ENCODE measurements at places on chromosomes 4 and X. TPM values are rescaled to one million over a fixed set of nuclear protein-coding genes. Genes with fewer than 3 reads are reported as not detected.

The FAM114A1 gene
- 61.0 TPM for polyA plus RNA-seq

The RPS6KA6 gene
- 6.5 TPM for polyA plus RNA-seq

The SFRP2 gene
- 261 TPM for polyA plus RNA-seq

The PHOX2B gene
- not detected for polyA plus RNA-seq

The HMX1 gene
- 0.21 TPM for polyA plus RNA-seq

The IRS4 gene
- 0.09 TPM for polyA plus RNA-seq

The FAM120C gene
- polyA plus RNA-seq = 8.6 TPM

The ABLIM2 gene
- polyA plus RNA-seq = 7.4 TPM

The COL4A6 gene
- polyA plus RNA-seq = 4.6 TPM

The IBSP gene
- not detected for polyA plus RNA-seq

The PITX2 gene
- 38.5 TPM for polyA plus RNA-seq

The KLF8 gene
- polyA plus RNA-seq = 7.1 TPM

The PNCK gene
- 4.6 TPM for polyA plus RNA-seq

The UGT2B10 gene
- not detected for polyA plus RNA-seq

The TMEM33 gene
- polyA plus RNA-seq = 18.3 TPM

The DCX gene
- 13.8 TPM for polyA plus RNA-seq

The UGT8 gene
- 0.35 TPM for polyA plus RNA-seq

The SYTL5 gene
- 0.15 TPM for polyA plus RNA-seq

The RAB9B gene
- 13.6 TPM for polyA plus RNA-seq

The EVC gene
- polyA plus RNA-seq = 17.6 TPM

The ATP8A1 gene
- polyA plus RNA-seq = 7.9 TPM

The SPON2 gene
- 62.7 TPM for polyA plus RNA-seq

The TMPRSS11A gene
- not detected for polyA plus RNA-seq

The ENPEP gene
- polyA plus RNA-seq = 17.1 TPM

The TLR10 gene
- 0.14 TPM for polyA plus RNA-seq

The BEND4 gene
- 0.12 TPM for polyA plus RNA-seq

The PORCN gene
- 4.3 TPM for polyA plus RNA-seq

The HPSE gene
- 0.54 TPM for polyA plus RNA-seq

The DNAAF6 gene
- polyA plus RNA-seq = not detected

The HMGN5 gene
- 7.5 TPM for polyA plus RNA-seq

The VCX gene
- not detected for polyA plus RNA-seq

The SCOC gene
- 46.6 TPM for polyA plus RNA-seq

The STAP1 gene
- 0.62 TPM for polyA plus RNA-seq

The FSTL5 gene
- polyA plus RNA-seq = 4.9 TPM

The MAGEA2B gene
- not detected for polyA plus RNA-seq

The HSFX3 gene
- not detected for polyA plus RNA-seq

The TLR7 gene
- 0.86 TPM for polyA plus RNA-seq

The CISD2 gene
- 31.1 TPM for polyA plus RNA-seq

The CYSLTR1 gene
- polyA plus RNA-seq = 8.6 TPM

The FGF13 gene
- polyA plus RNA-seq = 94.4 TPM

The TMEM31 gene
- 0.43 TPM for polyA plus RNA-seq

The MBTPS2 gene
- polyA plus RNA-seq = 21.3 TPM

The CT47B1 gene
- polyA plus RNA-seq = not detected

The TLR1 gene
- polyA plus RNA-seq = 3.4 TPM

The AMBN gene
- not detected for polyA plus RNA-seq

The C4orf36 gene
- polyA plus RNA-seq = 0.81 TPM

The PPEF2 gene
- polyA plus RNA-seq = not detected

The PDS5A gene
- 34.9 TPM for polyA plus RNA-seq

The CTAG2 gene
- not detected for polyA plus RNA-seq

The MAGEA6 gene
- not detected for polyA plus RNA-seq

The CFI gene
- polyA plus RNA-seq = 7.3 TPM

The SMIM10 gene
- 13.7 TPM for polyA plus RNA-seq

The ACTRT1 gene
- polyA plus RNA-seq = not detected

The GLOD5 gene
- polyA plus RNA-seq = not detected

The GAGE1 gene
- not detected for polyA plus RNA-seq

The RAI2 gene
- polyA plus RNA-seq = 7.9 TPM

The SPOCK3 gene
- polyA plus RNA-seq = 1.1 TPM

The ANXA5 gene
- polyA plus RNA-seq = 377 TPM

The TMPRSS11E gene
- not detected for polyA plus RNA-seq

Data from muscle of back (tissue), 13 donors.